ENCODE measurements at places on chromosomes 16 and 17. TPM values are rescaled to one million over a fixed set of nuclear protein-coding genes. Genes with fewer than 3 reads are reported as not detected.

NPIPB9 gene
- total RNA-seq: 0.33 TPM

KRTAP4-2 gene
- not detected for total RNA-seq

AIPL1 gene
- not detected for total RNA-seq

FXR2 gene
- total RNA-seq: 54.4 TPM

DNAAF1 gene
- not detected for total RNA-seq

NTN3 gene
- not detected for total RNA-seq

RHBDF1 gene
- total RNA-seq: 21.4 TPM

PROCA1 gene
- 0.80 TPM for total RNA-seq

NGFR gene
- total RNA-seq: 6.3 TPM

COX6A2 gene
- total RNA-seq: not detected

C1QTNF8 gene
- total RNA-seq: not detected

BLTP2 gene
- 168 TPM for total RNA-seq

CCL15 gene
- not detected for total RNA-seq

CNGB1 gene
- total RNA-seq: 0.50 TPM

GPR179 gene
- not detected for total RNA-seq

All from HT1080 (cell line).